ENCODE measurements at places on chromosomes 16 and 17. TPM values are rescaled to one million over a fixed set of nuclear protein-coding genes. Genes with fewer than 3 reads are reported as not detected.

ZG16 gene
- total RNA-seq: not detected

DNA sequence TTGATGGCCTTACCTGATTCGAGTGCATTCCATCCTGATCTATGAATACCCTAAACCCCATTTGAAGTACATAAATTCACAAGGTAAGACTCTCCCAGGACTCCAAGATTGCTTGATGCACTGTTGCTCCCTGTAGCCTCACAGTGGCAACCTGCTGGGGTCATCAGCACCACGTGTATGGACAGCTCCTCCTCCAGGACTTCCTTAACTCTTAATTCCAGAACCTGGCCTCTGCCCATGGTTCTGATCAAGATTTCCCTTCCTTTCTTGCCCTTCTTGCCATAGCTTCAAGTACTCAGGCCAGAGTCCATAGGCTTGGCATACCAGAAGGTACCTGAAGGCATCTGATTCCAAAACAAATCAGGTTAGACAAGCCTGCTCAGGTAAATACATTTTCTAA, 34.0 kb upstream of the NLK start:
- DNase-seq: peak; percentile 48

GRCh38 chr17:38663125-38663751, 11.5 kb downstream of the EPOP start:
- DNase-seq: peak; percentile 63

GRCh38 chr17:75090871-75091854, 3.4 kb downstream of the SLC16A5 start:
- no peak for DNase-seq

DNA sequence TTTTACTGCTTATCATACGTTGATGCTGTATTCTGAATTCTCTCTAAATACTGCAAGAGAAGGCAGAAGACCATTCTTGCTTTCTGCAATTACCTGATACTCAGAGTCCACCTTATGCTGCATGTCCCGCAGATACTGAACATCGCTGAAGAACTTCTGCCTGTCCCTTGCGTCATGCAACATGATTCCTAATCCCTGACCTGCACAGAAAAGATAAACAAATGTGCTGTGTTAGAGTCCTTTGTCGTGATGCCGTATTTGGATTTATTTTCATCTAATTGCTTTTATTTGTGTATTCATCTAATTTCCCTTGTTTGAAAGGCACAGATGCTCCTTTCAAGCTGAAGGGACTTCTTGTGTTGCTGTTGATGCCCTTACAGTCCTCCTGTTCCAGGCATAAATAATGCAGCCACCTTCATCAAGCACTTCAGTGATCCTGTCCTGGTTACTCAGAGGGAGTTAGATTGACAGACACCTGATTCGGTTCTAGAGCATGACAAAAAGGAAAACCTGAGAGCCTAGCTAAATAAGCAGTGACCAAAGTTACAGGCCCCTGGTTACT, 6.5 kb downstream of the MARCHF10 start:
- no peak for DNase-seq

GRCh38 chr16:68985855-68986254, 119.6 kb upstream of the HAS3 start:
- DNase-seq: peak; percentile 6

DNA sequence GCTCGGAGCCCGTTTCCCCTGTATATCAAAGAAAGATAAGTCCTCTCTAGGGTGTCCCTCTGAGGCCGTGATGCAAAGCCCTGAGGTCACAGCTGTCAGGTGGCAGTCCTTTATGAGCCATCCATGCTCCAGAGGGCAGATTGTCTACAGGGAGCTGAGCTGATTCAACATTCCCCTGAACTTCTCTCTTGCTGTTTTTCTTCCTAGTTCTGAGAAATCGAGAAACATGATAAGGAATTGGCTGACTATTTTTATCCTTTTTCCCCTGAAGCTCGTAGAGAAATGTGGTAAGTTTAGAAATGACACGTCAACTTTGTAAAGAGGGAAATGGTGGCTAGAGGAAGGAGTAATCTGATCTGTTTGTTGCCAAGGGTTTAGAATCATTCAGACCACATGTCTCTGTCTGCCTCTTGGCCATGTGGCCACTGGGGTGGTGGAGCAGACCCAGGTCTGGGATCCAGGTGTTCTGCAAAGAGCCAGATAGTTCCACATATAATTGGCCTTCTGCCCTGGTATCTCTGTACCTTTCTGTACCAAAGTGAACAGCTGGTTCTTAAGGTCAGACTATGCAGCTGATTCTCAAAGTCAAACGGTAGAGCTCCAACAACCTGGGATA, 3.5 kb downstream of the CTNS start:
- peak; percentile 53 for DNase-seq

- no peak for DNase-seq
Measured at GRCh38 chr16:73086108-73086507, 38.2 kb upstream of the ZFHX3 start.

DNA sequence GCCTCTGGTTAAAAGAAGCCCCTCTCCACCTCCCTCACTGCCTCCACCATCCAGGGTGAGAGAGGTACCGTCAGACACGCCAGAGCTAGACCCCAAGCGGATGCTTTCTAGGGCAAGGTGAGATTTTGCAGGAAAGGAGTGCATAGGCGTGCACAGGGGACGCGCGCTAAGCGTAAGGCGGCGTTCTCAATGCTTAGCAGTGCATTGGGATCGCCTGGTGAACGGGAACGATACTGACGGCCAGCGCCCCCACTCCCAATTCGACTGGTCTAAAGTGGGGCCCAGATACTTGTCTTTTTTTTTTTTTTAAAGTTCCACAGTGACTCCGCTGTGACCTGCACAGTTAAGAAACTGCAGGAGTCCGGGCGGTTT, 57.9 kb upstream of the CREBBP start:
- DNase-seq: no peak

GRCh38 chr17:68682903-68683302, 81.7 kb upstream of the FAM20A start:
- DNase-seq: no peak

DNA sequence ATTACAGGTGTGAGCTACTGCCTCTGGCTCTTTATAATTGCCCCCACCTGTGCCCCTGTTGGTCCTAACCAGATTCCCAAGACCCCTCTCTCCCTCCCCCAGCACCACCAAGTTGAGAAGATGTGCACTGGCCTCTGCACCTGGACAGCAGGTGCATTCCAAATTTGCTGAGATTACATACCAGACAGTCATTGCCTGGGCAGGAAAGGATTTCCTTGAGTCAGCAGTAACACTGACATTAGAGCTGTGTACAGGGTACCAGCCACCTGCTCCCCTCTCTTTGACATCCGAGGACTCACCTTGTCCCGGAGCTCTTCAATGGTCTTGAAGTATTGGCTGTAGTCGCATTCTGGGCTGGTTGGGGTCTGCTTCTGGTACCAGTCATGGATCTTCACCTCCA, 659 bp downstream of the KRT15 start:
- DNase-seq: no peak

DNA sequence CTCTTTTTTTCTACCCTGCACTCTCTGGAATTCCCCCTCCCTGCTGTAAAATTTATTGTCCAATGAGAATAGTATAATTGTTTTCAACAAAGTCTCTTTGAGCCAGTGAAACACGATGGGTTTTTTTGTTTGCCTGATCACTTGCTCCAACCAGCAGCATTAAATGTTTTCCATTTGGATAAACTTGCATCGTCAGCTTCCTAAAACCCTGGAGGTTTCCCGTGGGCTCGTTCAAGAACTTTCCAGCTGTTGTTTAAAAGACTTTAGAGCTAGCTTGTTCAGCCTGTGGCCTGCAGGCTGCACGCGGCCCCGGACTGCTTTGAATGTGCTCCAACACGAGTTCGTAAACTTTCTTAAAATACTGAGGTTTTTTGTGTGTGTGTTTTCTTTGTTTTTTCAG, 14.9 kb downstream of the NAGPA start:
- DNase-seq: no peak

DNA sequence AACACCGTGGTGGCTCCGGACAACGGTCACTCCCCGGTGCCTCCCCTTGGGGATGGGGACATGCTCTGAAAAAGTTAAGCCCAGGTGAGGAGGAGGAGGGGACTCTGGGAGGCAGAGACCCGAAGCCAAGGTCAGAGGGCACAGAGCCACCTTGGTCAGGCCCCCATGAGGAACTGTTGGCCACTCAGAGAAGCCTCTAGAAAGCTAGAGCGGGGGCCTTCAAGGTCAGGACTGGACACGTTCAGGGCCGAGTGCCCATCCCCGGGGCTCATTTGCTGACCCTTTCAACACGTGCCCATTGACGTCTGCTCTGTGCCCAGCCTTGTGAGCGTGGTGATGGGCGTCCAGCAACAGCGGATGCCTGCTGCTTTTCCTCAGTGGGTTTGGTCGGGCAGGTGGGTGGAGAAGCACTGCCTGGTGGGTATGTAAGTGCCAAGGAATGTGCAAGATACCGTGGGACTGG, 38.2 kb downstream of the HASPIN start:
- no peak for DNase-seq

- DNase-seq: no peak
Measured at GRCh38 chr16:54454616-54455015, 168.0 kb upstream of the IRX3 start.

TBC1D3E gene
- total RNA-seq: not detected

- DNase-seq: peak; percentile 30
Measured at GRCh38 chr17:42131981-42132432, 9.4 kb downstream of the HSPB9 start.

ARHGAP44 gene
- total RNA-seq: 0.66 TPM

NUDT7 gene
- 2.0 TPM for total RNA-seq

- no peak for DNase-seq
Measured at GRCh38 chr16:72301523-72302236, 129.7 kb upstream of the PMFBP1 start.

GRCh38 chr17:17058304-17058703, 16.0 kb downstream of the MPRIP start:
- no peak for DNase-seq

GRCh38 chr16:11015076-11015475, 70.7 kb downstream of the CLEC16A start:
- no peak for DNase-seq

DNA sequence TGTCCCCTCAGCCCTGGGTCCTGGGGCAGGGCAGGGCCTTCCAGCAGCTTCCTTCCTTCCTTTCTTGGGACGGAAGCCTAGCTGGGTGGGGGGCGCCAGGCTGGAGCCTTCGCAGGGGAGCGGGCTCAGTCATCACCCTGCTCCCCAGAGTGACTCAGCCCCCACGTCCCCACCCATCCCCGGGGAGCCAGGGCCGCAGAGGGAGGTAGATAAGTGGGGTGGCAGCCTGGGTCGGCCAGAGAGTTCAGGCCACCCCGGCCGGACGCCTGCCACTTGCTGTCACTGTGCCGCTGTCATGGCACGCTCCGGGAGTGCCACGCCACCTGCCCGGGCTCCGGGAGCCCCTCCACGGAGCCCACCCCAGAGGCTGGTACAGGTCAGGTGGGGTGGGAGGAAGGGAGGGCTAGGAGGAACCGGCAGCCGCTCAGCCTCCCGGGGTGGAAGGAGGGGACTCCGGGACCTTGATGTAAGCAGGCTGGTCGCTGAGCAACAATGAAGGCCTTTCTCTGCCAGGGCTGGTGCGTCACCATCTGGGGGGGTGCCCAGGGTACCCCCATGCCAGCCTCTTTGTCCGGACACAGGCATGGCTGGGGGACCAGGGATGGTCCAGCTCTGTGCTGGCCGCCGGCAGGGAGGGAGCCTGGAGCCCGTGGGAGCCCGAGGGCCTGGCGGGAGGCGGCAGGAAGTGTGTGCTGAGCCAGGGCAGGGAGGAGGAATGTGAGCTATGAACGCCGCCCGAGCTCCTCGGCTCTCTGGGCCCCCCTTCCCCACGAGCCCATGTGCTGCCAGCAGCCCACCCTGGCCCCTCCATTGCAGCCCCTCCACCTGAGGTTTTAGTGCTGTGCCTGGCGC, 6.6 kb downstream of the NHERF2 start:
- peak; percentile 76 for DNase-seq

NPIPB6 gene
- total RNA-seq: 0.57 TPM

GRCh38 chr17:28750178-28751047, 6.6 kb downstream of the TRAF4 start:
- peak; percentile 89 for DNase-seq

DNA sequence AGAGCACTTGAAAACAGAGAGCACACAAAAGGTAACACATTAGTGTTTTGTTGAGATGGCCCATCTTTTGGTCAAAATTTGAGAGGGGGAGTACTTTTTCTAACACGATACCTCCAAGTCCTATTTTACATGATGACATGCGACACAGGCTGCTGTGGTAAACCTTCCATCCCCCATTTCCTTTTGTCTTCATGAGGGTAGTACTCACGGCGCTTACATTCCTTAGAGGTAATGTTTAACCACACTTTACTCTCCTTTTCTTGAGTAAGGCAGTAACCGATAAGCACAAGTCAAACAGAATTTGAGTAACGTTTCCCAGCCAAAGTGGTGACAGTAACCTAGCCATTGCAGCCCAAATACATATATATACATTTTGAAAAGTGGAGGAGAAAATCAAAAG, 35.8 kb upstream of the PITPNM3 start:
- DNase-seq: no peak

DNA sequence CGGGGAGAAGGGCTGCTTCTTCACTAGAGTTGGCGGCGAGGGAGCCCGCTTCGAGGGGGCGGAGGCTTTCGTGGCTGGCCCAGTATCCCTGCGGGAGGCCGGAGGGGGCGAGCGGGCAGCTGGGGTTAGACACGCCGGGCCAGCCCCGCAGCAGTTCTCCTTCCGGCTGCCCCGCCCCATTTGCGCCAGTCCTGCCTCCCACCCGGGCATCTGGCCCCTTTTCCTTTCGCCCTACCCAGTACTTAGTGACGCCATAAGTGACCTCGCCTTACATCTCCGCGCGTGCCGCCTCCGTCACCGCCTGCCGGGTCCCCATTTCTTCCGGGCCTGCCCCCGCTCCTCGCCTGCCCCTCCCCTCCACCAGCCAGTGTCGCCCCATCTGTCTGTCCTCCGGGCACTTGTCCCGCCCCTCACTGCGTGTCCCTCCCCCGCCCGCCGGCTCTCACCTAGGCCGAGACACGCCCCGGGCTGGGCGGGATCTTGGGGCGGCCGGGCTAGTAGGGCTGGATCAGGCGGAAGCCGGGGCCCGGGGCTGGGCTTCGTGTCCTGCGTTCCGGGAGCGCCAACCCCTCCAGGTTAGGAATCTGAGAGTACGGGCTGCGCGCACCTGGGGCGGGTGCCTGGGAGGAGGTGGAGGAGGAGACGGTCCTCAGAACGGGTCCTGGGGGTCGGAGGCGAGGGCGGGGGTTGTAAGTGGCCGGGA, 14.3 kb downstream of the SPATA32 start:
- DNase-seq: peak; percentile 70

- peak; percentile 62 for DNase-seq
Measured at GRCh38 chr17:80873307-80873951, 118.2 kb upstream of the CHMP6 start.

- no peak for DNase-seq
Measured at GRCh38 chr16:80366023-80366422, 174.8 kb upstream of the DYNLRB2 start.

DNA sequence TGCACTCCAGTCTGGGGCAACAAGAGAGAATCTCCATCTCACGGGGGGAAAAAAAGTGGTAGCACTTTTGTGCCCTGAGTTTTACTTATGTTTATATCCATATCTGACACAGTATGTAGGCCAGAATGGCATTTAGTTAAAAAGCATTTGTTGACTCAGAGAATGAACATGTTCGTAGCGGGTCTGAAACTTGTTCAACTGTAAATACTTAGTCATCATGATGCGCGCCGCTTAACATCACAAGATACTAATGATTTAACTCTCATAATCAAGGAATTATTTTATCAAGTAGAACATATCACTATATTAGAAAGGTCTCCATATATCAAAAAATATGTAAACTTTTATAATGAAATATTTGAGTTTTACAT, 55.3 kb upstream of the ITGA2B start:
- DNase-seq: peak; percentile 30

ARL5C gene
- not detected for total RNA-seq

GRCh38 chr16:85019659-85020245, 7.8 kb upstream of the KIAA0513 start:
- no peak for DNase-seq
